Bronchial epithelial cell (primary cell): ENCODE measurements at places on chromosomes 3 and 15.

DNA sequence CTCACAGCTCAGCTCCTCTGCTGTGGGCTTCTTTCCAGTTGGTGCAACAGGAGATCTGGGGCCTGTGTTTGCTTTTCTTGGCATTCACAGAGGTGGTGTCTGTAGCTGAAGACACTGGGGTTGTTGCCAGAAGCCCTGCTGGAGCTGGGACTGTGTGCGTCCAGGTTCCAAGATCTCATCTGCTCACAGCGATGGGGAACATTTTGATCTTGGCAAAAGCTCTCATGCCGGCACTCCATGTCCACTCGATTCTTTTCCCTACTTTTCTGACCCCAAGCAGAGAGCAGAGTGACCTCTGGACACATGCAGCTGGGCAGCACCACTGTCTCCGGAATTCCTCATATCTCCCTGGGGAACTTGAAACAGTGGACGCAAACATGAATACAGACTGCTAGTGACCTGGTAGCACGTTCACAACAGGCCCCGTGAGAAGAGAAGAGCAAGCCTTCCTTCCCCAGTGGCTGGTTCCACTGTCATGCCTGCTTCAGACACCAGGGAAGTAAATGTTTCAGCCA is 36.1 kb upstream of the MECOM start:
- DNase-seq, result no peak

GRCh38 chr3:185699927-185700326 is 113.8 kb downstream of the SENP2 start:
- DNase-seq, result no peak

DNA sequence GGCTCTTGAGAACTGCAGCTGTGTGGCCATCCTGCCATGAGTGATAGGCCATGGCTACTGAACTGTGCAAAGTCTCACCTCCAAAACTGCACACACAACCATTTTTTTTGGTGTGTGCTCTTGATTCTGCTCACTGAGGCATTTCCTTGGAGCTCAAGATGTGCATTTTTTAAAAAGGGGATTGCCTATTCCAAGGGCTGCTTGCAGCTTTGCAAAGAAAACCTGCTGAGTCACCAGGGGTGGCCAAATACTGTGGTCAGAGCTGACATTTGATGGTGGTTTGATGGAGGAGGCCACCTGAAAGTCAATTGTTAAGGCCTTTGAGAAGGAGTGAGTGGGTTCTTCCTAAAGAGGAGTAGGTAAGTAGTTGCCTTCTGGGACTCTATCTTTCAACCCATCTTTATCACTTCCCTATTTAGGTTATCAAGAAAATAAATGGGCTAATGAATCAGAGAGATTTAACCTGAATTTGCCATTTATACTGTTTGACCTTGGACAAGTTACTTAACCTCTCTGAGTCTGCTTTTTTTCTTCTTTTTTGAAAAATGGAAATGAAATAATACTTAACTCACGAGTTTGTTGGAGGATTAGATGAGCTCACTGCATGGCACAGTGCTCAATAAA is 87.9 kb downstream of the CHST2 start:
- peak; percentile 7 for DNase-seq

- no peak for DNase-seq
Observed at GRCh38 chr3:42853739-42854302, 21.9 kb downstream of the CYP8B1 start.

DNA sequence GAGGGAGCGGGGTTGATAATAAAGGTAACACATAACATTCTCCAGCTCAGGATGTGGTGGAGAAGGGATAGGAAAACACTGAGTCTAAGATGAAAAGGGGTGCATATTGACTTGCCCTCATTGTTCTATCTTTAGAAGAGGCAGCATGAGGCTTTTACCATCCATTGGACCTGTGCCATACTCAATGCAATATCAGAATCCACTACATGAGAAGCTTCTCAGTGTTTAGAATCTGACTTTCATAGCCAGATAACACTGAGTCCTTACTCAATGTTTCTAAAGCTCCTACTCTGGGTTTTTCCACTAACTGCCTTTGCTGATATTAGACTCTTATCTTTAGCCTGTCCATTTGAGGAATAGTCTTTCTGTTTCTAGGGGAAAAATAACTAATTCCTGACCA is 24.3 kb upstream of the GADL1 start:
- no peak for DNase-seq

DNA sequence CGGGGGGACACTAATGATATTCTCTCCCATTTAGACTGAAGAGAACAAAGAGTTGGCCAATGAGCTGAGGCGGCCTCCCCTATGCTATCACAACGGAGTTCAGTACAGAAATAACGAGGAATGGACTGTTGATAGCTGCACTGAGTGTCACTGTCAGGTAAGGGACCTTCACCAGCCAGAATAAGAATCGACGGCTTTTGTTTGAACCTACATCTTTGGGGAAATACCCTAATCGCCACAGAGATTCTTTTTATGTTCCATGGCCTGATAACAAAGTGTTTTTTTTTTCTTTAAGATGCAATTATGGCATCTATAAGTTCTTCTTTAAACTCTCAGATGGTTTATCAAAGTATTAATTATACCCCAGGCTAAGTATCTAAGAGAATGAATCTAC is 3.4 kb downstream of the THBS1 start:
- no peak for DNase-seq

DNA sequence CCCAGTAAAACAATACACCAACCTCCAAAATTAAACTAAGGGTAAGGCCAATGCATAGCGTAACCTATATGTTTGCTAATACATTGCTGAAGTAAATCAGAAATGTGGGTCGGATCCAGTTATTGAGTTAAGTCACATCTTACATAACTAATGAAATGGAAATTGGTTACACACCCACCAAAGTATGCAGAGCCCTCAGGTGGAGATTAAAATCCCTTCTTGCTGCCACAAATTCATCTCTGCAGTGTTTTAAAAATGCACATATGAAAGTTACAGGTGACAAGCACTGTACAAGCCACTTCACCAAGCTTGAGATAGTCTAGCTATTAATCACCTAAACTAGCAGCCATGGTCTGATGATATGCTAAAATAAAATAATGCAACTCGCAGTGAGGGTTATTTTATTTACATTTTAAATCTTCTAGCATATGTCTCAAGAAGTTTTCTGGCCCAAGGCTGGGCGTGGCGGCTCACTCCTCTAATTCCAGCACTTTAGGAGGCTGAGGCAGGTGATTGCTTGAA is 130.6 kb downstream of the AQP9 start:
- no peak for DNase-seq

DNA sequence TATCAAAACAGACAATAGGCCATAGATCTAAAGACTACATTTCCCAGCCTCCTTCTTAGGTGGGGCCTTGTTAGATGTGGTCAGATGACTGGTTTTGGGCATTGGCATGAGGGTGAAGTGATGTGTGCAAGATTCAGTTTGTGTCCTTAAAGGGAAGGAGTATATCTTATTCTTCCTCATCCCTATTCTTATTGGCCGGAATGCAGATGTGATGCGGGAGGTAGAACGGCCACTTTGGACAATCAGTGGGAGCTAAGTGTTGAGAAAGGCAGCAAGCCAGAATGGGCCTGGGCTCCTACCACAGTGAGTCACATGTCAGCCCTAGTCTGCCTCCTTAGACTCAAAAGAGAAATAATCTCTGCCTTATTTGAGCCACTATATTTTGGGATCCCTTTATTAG is 89.8 kb upstream of the MEX3B start:
- DNase-seq, result no peak
